ENCODE measurements at places on chromosomes 2 and 18.

DNA sequence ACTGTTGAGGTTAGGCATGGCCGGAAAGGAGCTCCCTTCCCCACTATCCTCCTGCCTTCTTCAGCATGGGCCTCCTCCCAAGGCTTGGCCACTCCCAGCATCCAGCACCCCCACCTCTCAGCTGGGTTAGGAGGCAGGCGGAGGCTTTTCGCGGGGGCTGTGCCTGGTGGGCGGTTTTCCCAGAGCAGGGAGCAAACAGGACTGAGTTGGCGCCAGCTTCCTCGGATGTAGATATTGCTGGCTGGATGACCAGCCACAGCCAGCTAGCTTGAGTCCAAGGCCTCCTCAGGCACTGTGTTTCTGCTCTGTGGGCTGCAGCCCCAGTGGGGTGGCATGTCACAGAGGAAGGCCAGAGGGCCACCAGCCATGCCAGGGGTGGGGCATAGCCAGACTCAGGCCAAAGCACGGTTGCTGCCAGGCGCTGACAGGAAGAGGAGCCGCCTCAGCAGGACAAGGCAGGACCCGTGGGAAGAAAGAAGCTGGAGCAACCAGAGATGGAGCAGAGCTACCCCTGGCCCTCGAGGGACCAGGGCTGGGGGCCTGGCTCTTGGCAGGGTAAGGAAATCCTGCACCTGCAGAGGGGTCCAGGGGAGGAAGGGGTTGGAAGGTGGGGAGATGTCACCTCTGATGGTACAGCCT, at the start of gene TCF23:
Gene TCF23, plus strand, starts transcription at position 204 of the 639 bp plus-strand sequence. Its CDS starts 130 bp downstream, at position 334.
- DNase-seq = no peak

- DNase-seq = no peak
These were observed 8.0 kb downstream of the PDCD1 start for GRCh38 chr2:241850544-241851324.

GRCh38 chr2:105592288-105592687, 152.4 kb upstream of the NCK2 start:
- DNase-seq = no peak

DNA sequence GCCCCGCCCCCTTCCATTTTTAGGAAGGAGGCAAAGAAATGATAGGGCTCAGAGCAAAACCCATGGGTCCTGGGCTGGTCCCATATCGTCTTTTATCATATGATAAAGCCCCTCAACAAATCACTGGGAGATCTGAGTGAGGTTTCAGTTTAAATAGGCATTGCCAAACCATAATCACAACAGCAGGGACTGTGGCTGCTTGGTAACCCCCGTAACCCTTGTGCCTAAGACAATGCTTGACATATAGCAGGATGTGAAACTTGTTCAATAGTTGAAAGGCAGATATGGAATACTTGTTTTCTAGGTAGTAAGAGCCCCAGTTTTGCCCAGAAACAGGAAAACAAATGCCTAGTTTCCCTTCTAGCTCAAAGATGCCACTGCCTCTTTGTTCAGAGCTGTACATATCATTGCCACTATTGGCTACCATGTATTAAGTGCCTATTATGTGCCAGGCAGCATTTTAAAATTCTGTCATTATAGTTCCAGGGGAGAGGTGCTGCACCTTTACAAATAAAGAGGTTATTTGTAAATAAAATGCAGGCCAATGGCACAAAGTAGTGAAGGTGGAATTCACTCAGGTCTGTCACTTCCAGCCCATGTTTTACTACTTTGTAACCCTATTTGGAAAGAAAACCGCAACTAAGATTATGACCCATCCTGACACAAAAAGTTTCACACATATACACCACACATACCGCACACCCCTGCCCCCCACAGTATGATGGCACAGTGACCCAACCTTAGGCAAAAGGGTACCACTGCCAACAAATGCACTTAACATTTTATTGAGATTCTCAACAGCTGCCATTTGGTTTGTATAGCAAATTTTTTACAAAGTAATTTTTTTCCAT, 14.2 kb downstream of the NAGK start:
- no peak for DNase-seq

DNA sequence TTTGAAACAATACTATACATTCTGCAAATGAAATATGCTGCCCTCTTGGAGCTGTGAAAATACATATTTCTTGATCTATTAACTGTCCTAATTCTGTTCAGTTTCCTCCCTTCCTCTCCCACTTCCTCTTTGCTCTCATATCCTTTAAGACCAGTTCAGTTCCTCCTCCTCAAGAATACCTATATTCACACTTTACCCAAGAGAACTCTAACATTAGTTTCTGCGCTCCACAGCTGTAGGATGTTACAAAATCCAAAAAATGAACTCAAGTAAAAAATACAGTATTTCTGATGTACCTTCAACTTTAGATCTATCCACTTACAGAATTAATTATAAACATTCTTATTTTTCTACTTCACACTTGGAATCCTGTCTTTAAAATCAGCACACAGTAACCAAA, 5.4 kb downstream of the ITSN2 start:
- DNase-seq = no peak

- DNase-seq = no peak
These were observed 22.8 kb upstream of the IL37 start for GRCh38 chr2:112887964-112888749.

All from activated gamma-delta T cell (primary cell).